ENCODE measurements at places on chromosomes 4 and X. TPM values are rescaled to one million over a fixed set of nuclear protein-coding genes. Genes with fewer than 3 reads are reported as not detected.

DNA sequence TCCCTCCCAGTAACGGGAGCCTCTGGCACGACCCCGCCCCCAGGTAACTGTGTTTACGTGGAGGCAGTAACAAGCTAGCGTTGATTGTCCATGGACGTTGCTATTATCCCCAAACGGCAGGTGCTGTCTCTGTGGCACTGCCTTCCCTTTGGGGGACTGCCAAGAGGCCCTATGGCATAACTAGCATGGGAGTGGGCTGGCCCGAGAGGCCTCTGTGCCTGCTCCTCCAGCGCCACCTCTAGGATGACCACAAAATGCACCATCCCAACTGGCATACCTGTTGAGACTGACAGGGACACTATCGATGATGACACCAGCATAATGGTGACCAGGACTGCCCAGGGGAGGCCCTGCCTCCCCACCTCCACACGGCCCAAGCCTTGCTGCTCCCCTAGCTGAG is 1.5 kb downstream of the SRPK3 start:
- no peak for DNase-seq

DNA sequence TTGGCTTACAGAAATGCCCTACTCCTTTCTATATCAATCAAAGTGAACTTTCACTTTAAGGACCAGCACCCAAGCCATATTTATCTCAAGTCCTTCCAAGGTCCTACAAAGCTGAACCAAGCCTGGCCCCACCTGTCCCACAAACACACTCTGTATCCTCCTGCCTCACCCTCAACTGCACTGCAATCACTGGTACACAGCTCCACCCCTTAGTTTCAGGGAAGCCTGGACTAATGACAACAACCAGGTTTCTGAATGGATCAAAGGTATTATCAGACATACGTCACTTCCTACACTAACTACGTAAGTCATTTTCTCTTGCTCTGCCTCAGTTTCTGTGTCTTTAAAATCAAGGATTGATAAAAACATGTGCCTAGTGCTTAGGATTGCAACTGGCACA is 205.6 kb upstream of the HS3ST1 start:
- DNase-seq: no peak

GRCh38 chr4:3685081-3685645 is 81.0 kb upstream of the ADRA2C start:
- no peak for DNase-seq

The USP38 gene
- 14.1 TPM for polyA plus RNA-seq

DNA sequence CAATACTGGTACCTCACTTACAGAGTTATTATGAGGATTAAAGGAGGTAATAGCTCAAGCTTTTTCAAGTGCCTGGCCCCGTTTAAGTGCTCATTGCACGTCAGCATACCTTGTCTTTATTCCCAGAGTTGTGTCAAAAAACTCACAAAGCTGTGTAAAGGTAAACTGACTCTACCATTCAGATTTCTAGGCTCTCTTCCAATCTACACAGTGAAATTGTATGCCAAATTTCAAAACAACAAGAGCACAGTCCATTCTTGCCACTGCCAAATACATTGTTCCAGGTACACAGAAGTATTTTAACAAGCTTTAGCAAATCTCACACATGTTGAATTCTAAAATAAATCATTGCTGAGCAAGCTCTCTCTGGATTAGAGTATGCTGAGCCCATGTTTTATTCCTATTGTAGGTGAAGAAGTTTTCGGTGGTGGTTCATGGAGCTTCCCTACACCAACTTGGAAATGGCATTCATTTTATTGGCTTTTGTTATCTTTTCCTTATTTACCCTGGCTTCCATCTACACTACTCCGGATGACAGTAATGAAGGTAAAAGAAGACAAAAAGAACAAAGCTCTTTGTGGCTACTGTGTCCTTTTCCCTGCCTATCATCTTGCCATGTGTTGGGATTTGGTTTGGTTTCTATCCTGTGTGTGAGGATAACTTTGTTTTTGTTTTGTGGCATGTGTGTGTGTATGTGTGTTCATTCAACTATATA is 16.2 kb downstream of the SMIM31 start:
- DNase-seq: no peak

DNA sequence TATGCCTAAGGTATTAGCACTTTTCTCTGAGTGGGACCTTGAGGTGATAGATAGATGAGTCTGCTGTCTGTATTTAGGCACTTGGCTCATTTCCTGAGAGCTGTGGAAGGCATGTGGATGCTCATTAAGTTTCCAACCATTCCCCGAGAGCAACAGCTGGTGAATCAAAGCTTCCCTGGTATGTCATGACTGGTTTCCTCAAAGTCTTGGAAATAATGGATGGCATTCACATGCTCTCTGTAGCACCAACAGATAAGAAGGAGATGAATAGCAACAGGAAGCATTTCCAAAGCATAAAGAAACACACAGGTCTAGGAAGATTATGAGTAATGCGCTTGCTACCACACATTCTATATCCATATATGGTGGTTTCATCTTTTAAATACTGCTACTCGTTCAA is 118.3 kb upstream of the ETNPPL start:
- DNase-seq: peak; percentile 59

GRCh38 chr4:74237425-74237966 is 70.8 kb upstream of the EPGN start:
- no peak for DNase-seq

GRCh38 chr4:125702406-125702805 is 387.7 kb downstream of the FAT4 start:
- no peak for DNase-seq

- DNase-seq: no peak
Measured at GRCh38 chrX:110026099-110026844, 23.4 kb downstream of the TMEM164 start.

- DNase-seq: peak; percentile 88
Measured at GRCh38 chr4:77695774-77696173, 90.2 kb downstream of the CXCL13 start.

GRCh38 chrX:136130931-136131833 is 16.2 kb upstream of the FHL1 start:
- DNase-seq: peak; percentile 16

The PAGE4 gene
- not detected for polyA plus RNA-seq

The REELD1 gene
- polyA plus RNA-seq: not detected

The WDR17 gene
- polyA plus RNA-seq: 1.1 TPM

DNA sequence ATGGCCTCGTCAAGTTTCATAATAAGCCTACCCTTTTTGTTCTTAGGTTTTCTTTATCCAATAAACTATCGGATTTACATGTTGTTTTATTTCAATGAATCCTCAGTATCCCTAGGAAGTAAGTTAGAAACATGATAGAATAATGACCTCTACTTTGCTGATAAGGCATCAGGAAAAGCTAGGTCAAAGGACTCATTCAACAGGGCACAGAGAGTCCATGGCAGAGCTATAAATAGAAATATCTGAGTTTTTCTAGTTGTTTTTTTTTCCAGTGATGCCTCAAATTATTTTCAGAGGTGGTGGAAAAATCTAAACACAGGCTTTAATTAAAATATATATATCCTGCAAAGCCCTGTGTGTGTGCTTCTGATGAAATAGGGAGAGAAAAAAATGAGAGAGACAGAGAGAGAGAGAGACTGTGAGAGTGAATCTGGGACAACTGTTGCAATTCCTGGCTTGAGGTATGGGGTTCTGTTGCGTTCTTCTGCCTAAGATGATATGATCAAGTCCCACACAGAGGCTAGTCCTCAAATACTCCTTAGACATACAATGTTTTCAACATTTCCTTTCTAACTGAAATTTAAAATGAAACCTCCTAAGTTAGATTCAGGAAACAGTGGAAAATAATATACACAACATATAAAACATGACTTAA is 139.9 kb downstream of the HDX start:
- DNase-seq: no peak

The P2RY8 gene
- polyA plus RNA-seq: not detected

GRCh38 chr4:57119054-57119651 is 9.0 kb upstream of the IGFBP7 start:
- DNase-seq: peak; percentile 74

DNA sequence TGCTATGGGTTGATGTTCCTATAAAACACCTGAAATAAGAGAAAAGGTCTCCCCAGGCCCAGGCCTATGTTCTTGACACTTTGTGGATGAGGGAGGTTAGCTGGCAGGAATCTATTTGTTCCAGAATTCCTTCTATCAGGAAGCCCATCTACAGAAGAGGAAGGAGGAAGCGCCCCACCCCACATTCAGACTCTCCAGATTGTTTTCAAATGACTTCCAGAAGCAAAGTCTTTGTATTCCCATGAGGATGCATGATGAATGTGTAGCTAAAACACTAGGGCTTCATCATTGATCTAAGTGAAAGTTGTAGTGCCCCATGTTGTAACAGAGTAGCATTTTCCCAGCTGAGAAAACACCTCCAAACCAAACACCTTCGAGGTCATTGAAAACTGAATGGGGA is 16.4 kb downstream of the OTC start:
- no peak for DNase-seq

The PIR gene
- polyA plus RNA-seq: 35.2 TPM

DNA sequence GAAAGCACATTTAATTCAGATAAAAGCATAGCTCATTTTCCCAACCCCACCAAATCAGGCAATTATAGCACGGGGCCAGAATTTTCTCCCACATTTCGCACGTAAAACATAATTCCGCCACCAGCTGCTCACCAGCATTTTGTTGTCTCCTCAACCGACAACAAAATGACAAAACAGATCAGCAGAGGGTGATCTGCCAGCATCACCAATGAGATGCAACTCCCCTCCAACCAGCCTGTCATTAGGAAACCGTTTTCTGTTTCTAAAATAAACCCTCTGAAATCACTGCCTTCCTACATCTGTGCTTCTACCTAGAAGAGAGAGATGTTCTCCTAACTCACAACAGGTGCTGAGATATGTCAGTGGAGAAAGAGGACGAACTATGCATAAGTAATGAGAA is 654.8 kb upstream of the CPEB2 start:
- no peak for DNase-seq

DNA sequence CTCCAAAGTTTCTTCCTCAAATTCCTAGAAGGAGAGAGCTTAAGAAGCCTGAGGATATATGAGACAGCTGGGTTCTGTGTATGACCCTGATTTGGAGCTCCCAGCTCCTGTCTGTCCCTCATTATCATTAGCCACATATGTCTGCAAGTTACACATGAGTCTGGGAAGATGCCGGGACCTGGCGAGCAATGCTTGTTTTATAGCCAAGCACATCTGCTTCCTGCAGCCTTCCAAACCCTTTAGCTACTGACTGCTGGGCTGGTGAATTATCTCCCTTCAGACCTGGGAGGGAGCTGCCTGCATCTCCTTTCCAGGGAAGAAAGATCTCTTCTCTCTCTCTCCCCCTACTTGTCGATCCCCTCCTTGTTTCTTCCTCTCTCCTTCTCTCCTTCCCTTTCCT is 556.7 kb upstream of the BOD1L1 start:
- no peak for DNase-seq

- no peak for DNase-seq
Measured at GRCh38 chr4:41976775-41977516, 4.6 kb upstream of the DCAF4L1 start.

GRCh38 chr4:15162465-15163283 is 160.4 kb downstream of the CPEB2 start:
- no peak for DNase-seq

DNA sequence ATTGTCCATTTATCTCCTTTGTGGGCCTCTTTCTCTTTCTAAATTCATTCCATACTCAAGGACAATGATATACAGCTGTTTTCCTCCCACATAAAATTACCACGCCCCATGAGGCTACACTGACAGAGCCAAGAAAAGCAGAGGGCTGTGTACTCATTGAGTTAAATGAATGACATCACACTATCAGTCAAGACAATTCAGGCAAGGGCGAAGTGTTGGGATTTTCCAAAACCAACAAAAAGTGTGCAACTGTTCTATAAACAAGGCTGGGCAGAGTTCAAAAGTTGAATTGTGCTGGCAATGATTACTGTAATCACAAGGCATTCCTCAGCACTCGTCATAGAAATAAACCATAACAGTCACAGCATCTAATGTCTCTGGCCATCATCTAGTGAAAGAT is 799.6 kb upstream of the DIAPH2 start:
- no peak for DNase-seq

The MTMR8 gene
- polyA plus RNA-seq: not detected

The CSAG1 gene
- polyA plus RNA-seq: not detected

- peak; percentile 16 for DNase-seq
Measured at GRCh38 chrX:24025741-24026403, 1.1 kb downstream of the KLHL15 start.

The FGB gene
- polyA plus RNA-seq: not detected

The DCHS2 gene
- polyA plus RNA-seq: not detected

DNA sequence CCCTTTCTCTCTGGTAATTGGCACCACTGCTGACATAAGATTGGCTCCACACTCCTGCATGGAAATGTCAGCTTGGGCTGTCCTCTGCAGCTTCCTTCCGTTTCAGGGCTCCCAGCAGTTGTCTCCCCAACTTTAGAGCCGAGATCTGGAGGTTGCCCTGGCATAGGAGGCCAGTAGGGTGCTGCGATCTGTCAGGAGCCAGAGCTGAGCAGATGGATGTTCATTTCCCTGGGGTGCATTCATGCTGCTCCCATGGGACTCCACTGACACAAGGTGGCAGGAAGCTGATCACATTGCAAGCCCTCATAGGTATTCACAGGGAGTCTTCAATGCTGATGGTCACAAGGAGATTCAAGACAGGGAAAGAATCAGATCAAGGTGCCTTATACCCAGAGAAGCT is 116.6 kb upstream of the RAI2 start:
- DNase-seq: no peak

GRCh38 chr4:12472087-12472486 is 1012.1 kb downstream of the RAB28 start:
- DNase-seq: no peak

- no peak for DNase-seq
Measured at GRCh38 chrX:112874614-112875013, 34.0 kb upstream of the AMOT start.

The TCEAL3 gene
- 23.0 TPM for polyA plus RNA-seq

The CCNQ gene
- 23.6 TPM for polyA plus RNA-seq

- DNase-seq: no peak
Measured at GRCh38 chr4:70734168-70734954, 12.6 kb downstream of the RUFY3 start.

The PASD1 gene
- not detected for polyA plus RNA-seq

- no peak for DNase-seq
Measured at GRCh38 chrX:25277574-25277973, 261.8 kb upstream of the ARX start.

DNA sequence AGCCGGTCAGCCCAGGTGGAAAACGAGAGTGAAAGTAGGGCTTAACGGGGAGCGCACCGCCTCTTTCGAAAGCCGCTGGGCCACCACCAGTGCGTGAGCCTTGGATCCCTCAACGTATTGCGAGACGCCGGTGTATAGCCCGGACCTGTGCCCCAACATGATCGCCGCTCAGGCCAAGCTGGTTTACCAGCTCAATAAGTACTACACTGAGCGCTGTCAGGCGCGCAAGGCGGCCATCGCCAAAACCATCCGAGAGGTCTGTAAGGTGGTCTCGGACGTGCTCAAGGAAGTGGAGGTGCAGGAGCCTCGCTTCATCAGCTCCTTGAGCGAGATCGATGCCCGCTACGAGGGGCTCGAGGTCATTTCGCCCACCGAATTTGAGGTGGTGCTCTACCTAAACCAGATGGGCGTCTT is 929 bp downstream of the MAB21L2 start:
- DNase-seq: no peak
